ENCODE measurements at places on chromosomes 16 and 17. TPM values are rescaled to one million over a fixed set of nuclear protein-coding genes. Genes with fewer than 3 reads are reported as not detected.

The RBFOX1 gene
- not detected for total RNA-seq

The TP53TG3C gene
- total RNA-seq: not detected

The CBX8 gene
- 6.6 TPM for total RNA-seq

The KRT31 gene
- not detected for total RNA-seq

The GPR139 gene
- not detected for total RNA-seq

The TPSG1 gene
- total RNA-seq: not detected

The CYGB gene
- total RNA-seq: not detected

The CES5A gene
- total RNA-seq: not detected

The ABCC12 gene
- not detected for total RNA-seq

The KRT36 gene
- not detected for total RNA-seq

The SMTNL2 gene
- total RNA-seq: not detected

The SRSF1 gene
- 491 TPM for total RNA-seq

The TBC1D28 gene
- total RNA-seq: not detected

The FAHD1 gene
- total RNA-seq: 20.2 TPM

The DNAI2 gene
- total RNA-seq: 0.12 TPM

The CCDC200 gene
- 0.47 TPM for total RNA-seq

The FLYWCH1 gene
- 61.1 TPM for total RNA-seq

The CA5A gene
- total RNA-seq: 0.13 TPM

The AXIN2 gene
- total RNA-seq: 4.9 TPM

The FBXW10B gene
- 1.0 TPM for total RNA-seq

The RCVRN gene
- not detected for total RNA-seq

The CCL14 gene
- total RNA-seq: not detected

The CLDN9 gene
- total RNA-seq: not detected
